ENCODE measurements at places on chromosomes 3 and 15. TPM values are rescaled to one million over a fixed set of nuclear protein-coding genes. Genes with fewer than 3 reads are reported as not detected.

DNAH1 gene
- total RNA-seq: 14.6 TPM

NANOGP8 gene
- 0.81 TPM for total RNA-seq

TNFSF10 gene
- 13.8 TPM for total RNA-seq

SGO1 gene
- not detected for total RNA-seq

PLSCR5 gene
- total RNA-seq: not detected

UBE2E1 gene
- 53.3 TPM for total RNA-seq

ATP6V1A gene
- 32.2 TPM for total RNA-seq

SPATA12 gene
- not detected for total RNA-seq

AGTR1 gene
- 7.3 TPM for total RNA-seq

DNA sequence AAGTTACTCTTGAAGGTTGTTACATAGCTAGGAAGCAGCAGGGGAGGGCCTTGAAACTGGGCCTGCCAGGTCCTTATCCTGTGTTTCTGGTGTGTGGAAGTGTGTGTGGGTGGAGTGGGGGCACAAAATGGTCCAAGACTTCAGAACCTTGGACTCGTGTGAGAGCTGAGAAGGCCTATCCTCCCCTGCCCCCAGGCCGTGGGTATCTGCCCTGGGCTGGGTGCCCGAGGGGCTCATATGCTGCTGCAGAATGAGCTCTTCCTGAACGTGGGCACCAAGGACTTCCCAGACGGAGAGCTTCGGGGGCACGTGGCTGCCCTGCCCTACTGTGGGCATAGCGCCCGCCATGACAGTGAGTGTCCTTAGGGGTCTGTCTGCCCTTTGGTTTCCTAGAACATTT, 4.5 kb downstream of the CHRD start:
- no peak for DNase-seq
- H3K27ac ChIP-seq: no peak overlapping the region
- H3K4me3 ChIP-seq: no peak overlapping the region
- H3K27me3 ChIP-seq: no peaks in the 10 kb centered on the region

GRCh38 chr3:50164984-50165909, 10.1 kb downstream of the SEMA3F start:
- H3K4me3 ChIP-seq: peak overlapping the region; percentile 57
- H3K27ac ChIP-seq: peak overlapping the region; percentile 92
- H3K27me3 ChIP-seq: no peaks in the 10 kb centered on the region
- H3K36me3 ChIP-seq: no peaks in the 10 kb centered on the region
- DNase-seq: no peak
- peaks cover 94% of the 10 kb centered on the region for H3K4me1 ChIP-seq

GRCh38 chr3:44186712-44187111, 55.0 kb upstream of the TOPAZ1 start:
- H3K27ac ChIP-seq: no peak overlapping the region
- H3K27me3 ChIP-seq: no peaks in the 10 kb centered on the region
- no peaks in the 10 kb centered on the region for H3K4me1 ChIP-seq
- no peaks in the 10 kb centered on the region for H3K36me3 ChIP-seq
- no peak for DNase-seq
- H3K4me3 ChIP-seq: no peak overlapping the region

- H3K27me3 ChIP-seq: no peaks in the 10 kb centered on the region
- no peak for DNase-seq
- no peak overlapping the region for H3K27ac ChIP-seq
- H3K4me3 ChIP-seq: no peak overlapping the region
- H3K36me3 ChIP-seq: no peaks in the 10 kb centered on the region
Measured at GRCh38 chr15:55694652-55695150, 48.3 kb downstream of the PRTG start.

GRCh38 chr3:136994772-136995516, 37.2 kb downstream of the IL20RB start:
- H3K27ac ChIP-seq: peak overlapping the region; percentile 89
- no peaks in the 10 kb centered on the region for H3K27me3 ChIP-seq

GRCh38 chr15:56798639-56799038, 65.3 kb upstream of the ZNF280D start:
- H3K4me1 ChIP-seq: peaks cover 9% of the 10 kb centered on the region
- H3K27ac ChIP-seq: no peak overlapping the region
- no peaks in the 10 kb centered on the region for H3K36me3 ChIP-seq
- no peak for DNase-seq

GRCh38 chr3:21835264-21835663, 84.3 kb upstream of the ZNF385D start:
- peaks cover 18% of the 10 kb centered on the region for H3K4me1 ChIP-seq
- no peaks in the 10 kb centered on the region for H3K27me3 ChIP-seq
- H3K4me3 ChIP-seq: no peak overlapping the region
- no peaks in the 10 kb centered on the region for H3K36me3 ChIP-seq

- no peak for DNase-seq
- peaks cover 10% of the 10 kb centered on the region for H3K36me3 ChIP-seq
- peaks cover 27% of the 10 kb centered on the region for H3K4me1 ChIP-seq
- peak overlapping the region; percentile 95 for H3K4me3 ChIP-seq
- no peaks in the 10 kb centered on the region for H3K27me3 ChIP-seq
- H3K27ac ChIP-seq: peak overlapping the region; percentile 92
Measured at GRCh38 chr15:66505818-66506217, 692 bp downstream of the ZWILCH start.

- H3K36me3 ChIP-seq: no peaks in the 10 kb centered on the region
- DNase-seq: no peak
- H3K27ac ChIP-seq: no peak overlapping the region
- no peaks in the 10 kb centered on the region for H3K4me1 ChIP-seq
- H3K4me3 ChIP-seq: no peak overlapping the region
- H3K27me3 ChIP-seq: no peaks in the 10 kb centered on the region
Measured at GRCh38 chr15:69472046-69472445, 19.4 kb downstream of the RPLP1 start.

GRCh38 chr15:50330921-50331320, 24.1 kb downstream of the GABPB1 start:
- H3K27ac ChIP-seq: no peak overlapping the region
- H3K27me3 ChIP-seq: no peaks in the 10 kb centered on the region
- no peak for DNase-seq

DNA sequence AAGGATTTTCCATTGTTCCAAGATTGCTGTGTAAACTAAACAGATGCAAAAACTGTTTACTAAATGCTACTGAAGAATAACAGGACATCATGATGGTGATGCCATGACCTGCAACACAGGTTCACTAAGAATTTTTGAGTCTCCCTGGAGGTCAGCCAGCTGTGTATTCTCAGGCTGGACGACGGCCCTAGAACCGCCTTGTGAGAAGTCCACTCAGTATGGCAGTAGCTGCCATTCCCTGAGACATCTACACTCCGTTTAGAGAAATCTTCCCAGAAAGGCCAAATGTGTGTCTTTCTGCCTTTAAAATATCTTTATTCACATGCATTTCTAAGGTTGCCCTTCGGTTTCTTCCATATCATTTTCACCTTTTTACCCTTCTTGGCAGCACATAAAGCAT, 63.3 kb downstream of the MYO1E start:
- DNase-seq: no peak
- no peak overlapping the region for H3K27ac ChIP-seq
- H3K27me3 ChIP-seq: no peaks in the 10 kb centered on the region
- peaks cover 67% of the 10 kb centered on the region for H3K4me1 ChIP-seq
- H3K4me3 ChIP-seq: no peak overlapping the region

DNA sequence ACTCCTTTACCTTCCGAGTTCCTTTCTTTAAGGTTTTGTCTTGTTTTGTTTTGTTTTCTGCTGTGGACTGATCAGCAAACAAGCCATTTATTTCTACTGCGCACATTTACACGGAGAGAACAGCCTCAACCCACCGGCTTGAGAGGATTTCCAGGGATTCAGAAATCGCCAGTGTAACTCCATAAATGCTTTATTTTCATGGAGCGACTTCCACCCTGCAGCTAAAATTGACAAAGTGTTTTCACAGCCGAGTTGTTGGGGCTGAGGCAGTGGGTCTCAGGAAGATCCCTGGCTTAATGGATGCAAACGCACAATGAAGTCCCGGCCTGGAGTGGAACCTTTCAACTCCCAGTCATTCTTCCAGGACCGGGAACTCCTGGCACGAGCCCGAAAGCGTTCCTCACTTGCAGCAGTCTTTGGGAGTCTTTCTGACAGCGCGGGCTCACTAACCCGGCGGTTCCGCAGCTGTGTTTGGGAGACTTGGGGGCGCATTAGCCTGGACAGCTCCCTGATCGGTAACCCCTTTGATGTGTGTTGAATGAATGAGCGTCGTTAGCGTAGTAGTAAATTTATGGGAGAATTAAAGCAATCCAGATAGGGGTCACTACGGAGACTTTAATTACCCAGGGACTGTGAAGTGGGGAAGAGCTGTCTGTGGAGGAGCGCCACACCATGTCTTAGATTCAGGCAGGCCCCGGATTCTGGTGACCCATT, 785 bp upstream of the MYRIP start:
- no peak overlapping the region for H3K27ac ChIP-seq
- DNase-seq: no peak
- no peaks in the 10 kb centered on the region for H3K36me3 ChIP-seq
- H3K4me1 ChIP-seq: peaks cover 14% of the 10 kb centered on the region
- peak overlapping the region; percentile 65 for H3K4me3 ChIP-seq
- no peaks in the 10 kb centered on the region for H3K27me3 ChIP-seq

GRCh38 chr15:88802991-88803240, 320 bp upstream of the ACAN start:
- H3K4me1 ChIP-seq: peaks cover 12% of the 10 kb centered on the region
- peak overlapping the region; percentile 46 for H3K27ac ChIP-seq
- no peak for DNase-seq
- H3K4me3 ChIP-seq: peak overlapping the region; percentile 72
- no peaks in the 10 kb centered on the region for H3K36me3 ChIP-seq

DNA sequence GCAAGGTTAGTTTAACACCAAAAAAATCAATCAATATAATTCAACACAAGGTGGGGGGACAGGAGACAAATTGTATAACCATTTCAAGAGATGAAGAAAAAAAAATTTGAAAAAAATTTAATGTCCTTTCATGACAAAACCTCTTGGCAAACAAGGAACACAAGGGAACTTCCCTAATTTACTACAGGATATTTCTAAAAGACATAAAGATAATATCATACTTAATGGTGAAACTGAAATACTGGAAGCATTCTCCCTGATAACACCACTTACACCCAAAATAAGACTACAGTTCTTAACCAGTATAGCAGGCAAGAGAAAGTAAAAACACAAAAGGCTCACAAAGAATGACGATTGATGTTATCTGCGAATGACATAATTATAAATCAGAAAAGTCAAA, 44.7 kb downstream of the IFT57 start:
- H3K4me3 ChIP-seq: no peak overlapping the region
- no peaks in the 10 kb centered on the region for H3K4me1 ChIP-seq
- H3K27ac ChIP-seq: no peak overlapping the region
- DNase-seq: no peak
- H3K36me3 ChIP-seq: no peaks in the 10 kb centered on the region

GRCh38 chr3:144119633-144120032, 148.0 kb downstream of the DIPK2A start:
- no peak overlapping the region for H3K4me3 ChIP-seq
- no peaks in the 10 kb centered on the region for H3K36me3 ChIP-seq
- H3K27me3 ChIP-seq: no peaks in the 10 kb centered on the region
- no peaks in the 10 kb centered on the region for H3K4me1 ChIP-seq
- H3K27ac ChIP-seq: no peak overlapping the region

- DNase-seq: no peak
- no peaks in the 10 kb centered on the region for H3K27me3 ChIP-seq
- no peaks in the 10 kb centered on the region for H3K4me1 ChIP-seq
- H3K4me3 ChIP-seq: no peak overlapping the region
Measured at GRCh38 chr15:87871258-87871681, 385.3 kb downstream of the NTRK3 start.

GRCh38 chr15:41606997-41607396, 48.0 kb downstream of the TYRO3 start:
- no peak for DNase-seq
- peaks cover 5% of the 10 kb centered on the region for H3K4me1 ChIP-seq
- H3K27ac ChIP-seq: no peak overlapping the region
- no peaks in the 10 kb centered on the region for H3K27me3 ChIP-seq

- H3K4me3 ChIP-seq: no peak overlapping the region
- no peaks in the 10 kb centered on the region for H3K4me1 ChIP-seq
- H3K27ac ChIP-seq: no peak overlapping the region
- no peaks in the 10 kb centered on the region for H3K27me3 ChIP-seq
- no peak for DNase-seq
Measured at GRCh38 chr3:106529738-106530137, 660.9 kb upstream of the CBLB start.

DNA sequence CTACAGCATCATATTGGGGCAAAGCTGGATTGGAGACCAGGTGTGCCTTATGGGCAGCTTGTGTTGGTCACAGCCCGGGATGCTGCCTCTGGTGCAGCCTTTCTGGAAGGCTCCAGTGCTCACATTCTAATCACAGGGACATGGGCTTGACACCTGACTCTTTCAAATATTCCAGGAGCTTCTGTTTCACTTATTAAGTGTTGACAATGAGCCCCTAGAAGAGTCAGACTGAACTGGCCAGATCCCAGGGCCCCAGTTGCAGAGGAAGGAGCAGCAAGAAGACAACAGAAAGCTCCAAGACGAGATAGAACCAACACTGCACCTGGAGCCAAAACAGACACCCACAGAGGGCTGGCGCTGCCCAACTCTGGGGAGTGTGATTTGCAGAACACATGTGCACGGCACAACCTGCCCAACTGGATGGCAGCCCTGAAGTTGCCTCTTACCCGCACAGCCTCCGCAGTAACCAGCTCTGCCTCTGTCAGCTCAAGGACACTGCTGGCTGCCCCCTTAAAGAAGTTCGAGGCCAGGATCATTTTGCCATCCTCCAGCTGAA, 30.3 kb downstream of the ALDH1L1 start:
- H3K27ac ChIP-seq: no peak overlapping the region
- peaks cover 14% of the 10 kb centered on the region for H3K36me3 ChIP-seq
- H3K27me3 ChIP-seq: no peaks in the 10 kb centered on the region
- H3K4me3 ChIP-seq: no peak overlapping the region
- DNase-seq: no peak
- no peaks in the 10 kb centered on the region for H3K4me1 ChIP-seq

- no peak overlapping the region for H3K27ac ChIP-seq
- H3K27me3 ChIP-seq: no peaks in the 10 kb centered on the region
- H3K4me1 ChIP-seq: peaks cover 20% of the 10 kb centered on the region
- no peak for DNase-seq
- no peaks in the 10 kb centered on the region for H3K36me3 ChIP-seq
- H3K4me3 ChIP-seq: no peak overlapping the region
Measured at GRCh38 chr15:99481951-99482230, 83.9 kb upstream of the MEF2A start.

All from thoracic aorta (tissue), 2 donors.